CD14-positive monocyte (primary cell): ENCODE measurements at places on chromosomes 12 and 14. TPM values are rescaled to one million over a fixed set of nuclear protein-coding genes. Genes with fewer than 3 reads are reported as not detected.

LARP4 gene
- polyA plus RNA-seq = 11.7 TPM

NKX2-1 gene
- polyA plus RNA-seq = not detected

CCDC196 gene
- not detected for polyA plus RNA-seq

TSHR gene
- polyA plus RNA-seq = not detected

C14orf180 gene
- not detected for polyA plus RNA-seq

TAS2R14 gene
- polyA plus RNA-seq = 0.53 TPM

PAH gene
- not detected for polyA plus RNA-seq

RFLNA gene
- not detected for polyA plus RNA-seq

ARMH4 gene
- not detected for polyA plus RNA-seq

KIF26A gene
- polyA plus RNA-seq = not detected

GRCh38 chr12:78224154-78224553, 393.5 kb downstream of the NAV3 start:
- H3K27me3 ChIP-seq = no peaks in the 10 kb centered on the region
- no peak for DNase-seq
- no peaks in the 10 kb centered on the region for H3K4me1 ChIP-seq

DNA sequence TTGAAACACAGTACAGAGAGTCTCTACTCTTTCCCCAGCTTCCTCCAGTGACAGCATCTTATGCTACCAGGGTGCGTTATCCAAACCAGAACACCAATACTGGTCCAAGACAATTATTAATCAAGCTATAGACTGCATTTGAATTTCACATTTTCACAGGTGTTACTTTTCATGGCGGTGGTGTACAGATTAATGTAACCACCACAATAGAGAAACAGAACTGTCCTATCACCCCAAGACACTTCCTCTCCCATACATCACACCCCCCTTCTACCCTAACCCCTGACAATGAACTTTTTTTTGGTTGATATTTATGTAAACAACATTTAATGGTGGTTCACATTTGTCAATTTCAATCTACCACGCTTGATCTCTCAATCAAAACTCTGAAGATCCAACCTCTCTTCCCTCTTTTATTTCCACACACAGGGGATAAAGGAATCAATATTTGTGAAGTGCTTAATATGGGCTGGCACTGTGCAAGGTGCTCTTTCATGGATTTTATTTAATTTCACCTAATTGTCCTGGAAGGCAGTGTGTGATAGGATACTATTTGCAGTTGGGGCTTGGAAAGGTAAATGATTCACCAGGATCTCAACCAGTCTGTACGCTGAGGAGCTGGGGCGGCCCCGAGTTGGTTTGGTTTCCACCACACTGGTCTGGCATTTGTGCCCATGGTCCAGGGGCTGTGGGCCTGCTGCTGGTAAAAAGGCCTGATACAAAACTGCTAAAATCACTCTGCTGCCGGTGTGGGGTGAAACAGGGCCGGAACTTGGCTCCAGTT, 54.6 kb upstream of the DICER1 start:
- no peaks in the 10 kb centered on the region for H3K4me1 ChIP-seq
- H3K4me3 ChIP-seq = no peak overlapping the region
- no peak overlapping the region for H3K27ac ChIP-seq
- DNase-seq = no peak
- peaks cover 20% of the 10 kb centered on the region for H3K36me3 ChIP-seq

DNA sequence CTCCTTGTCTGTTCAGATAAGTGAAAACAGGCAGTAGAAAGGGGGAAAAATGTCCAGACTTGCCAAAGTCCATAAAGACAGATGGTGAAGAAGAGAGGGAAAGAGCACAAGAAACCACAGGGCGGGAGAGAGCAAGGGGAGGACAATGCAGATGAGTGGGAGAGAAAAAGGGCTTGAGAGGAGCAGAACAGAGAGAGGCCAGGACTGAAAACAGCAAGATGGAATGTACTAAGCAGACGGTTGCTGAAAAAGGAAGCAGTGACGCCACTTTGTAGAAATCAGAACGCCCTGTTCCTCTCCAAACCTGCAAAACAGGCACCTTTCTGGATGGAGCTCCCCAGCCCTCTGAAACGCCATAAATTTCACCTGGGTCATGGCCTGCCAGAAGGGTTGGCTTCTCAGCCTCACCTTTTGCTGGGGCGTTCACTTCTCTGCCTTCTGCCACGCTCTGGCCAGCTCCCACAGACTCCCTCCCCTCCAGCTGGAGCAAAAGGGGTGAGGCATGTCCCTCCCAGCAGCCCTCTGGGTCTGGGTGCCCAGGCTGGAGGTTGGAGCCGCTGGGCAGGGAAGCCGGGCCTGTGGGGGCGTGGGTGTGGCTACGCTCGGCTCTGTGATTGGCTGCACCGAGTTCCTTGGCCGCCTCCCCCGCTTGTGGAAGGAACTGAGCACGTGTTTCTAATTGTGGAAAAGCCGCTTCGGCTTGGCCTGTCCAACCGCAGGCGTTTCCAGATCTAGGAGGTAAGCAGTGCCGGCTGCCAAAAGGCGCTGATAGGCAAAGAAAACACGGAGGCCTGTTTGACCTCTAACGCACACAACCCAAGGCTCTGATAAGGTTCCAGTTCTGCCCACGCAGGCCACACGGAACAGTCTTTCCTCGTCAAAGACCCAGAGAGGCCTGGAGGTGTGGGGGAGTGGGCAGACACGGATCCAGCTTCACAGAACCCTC, 29.3 kb downstream of the SLC7A8 start:
- peaks cover 25% of the 10 kb centered on the region for H3K4me1 ChIP-seq
- DNase-seq = no peak
- H3K4me3 ChIP-seq = no peak overlapping the region
- no peaks in the 10 kb centered on the region for H3K27me3 ChIP-seq
- H3K36me3 ChIP-seq = no peaks in the 10 kb centered on the region

GRCh38 chr12:92074889-92075288, 70.8 kb downstream of the BTG1 start:
- H3K36me3 ChIP-seq = no peaks in the 10 kb centered on the region
- peaks cover 86% of the 10 kb centered on the region for H3K4me1 ChIP-seq
- H3K27ac ChIP-seq = no peak overlapping the region
- DNase-seq = no peak

DNA sequence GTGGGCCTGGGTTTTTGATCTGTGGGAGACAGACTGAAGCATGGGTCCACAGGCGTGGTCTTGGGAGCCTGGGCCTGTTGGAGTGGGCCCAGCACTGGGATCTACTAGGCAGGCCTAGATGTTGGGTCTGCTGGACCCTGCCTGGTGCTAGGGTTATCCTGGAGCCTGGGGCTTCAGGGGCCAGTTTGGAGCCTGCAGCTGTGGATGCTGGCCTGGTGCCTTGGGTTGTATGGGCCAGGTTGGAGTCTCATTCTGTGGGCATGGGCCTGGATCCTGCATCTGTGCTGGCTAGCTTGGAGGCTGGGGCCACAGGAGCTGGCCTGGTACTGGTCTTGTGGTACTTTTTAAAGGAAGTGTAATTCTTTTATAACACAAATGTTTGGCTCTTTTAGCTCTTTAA, 68.0 kb downstream of the GPHN start:
- H3K27me3 ChIP-seq = no peaks in the 10 kb centered on the region
- H3K4me3 ChIP-seq = no peak overlapping the region
- no peak overlapping the region for H3K27ac ChIP-seq

DNA sequence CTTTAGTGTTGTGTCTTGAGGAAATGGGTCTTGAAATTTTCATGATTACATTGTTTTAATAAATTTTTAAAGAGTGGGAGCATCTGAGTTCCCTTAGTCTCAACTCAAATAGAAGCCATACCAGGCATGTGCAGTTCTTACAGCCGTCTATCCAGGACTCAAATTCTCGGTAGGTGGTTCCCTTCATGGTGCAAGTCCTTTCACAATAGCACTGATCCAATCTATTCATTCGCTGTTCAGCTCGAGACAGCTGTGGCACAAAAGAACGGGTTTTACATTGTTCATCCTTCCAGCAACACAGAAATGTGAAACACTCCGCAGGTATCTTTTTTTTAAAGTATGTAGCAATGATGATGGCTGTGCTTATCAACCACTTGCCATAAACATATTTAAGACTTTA, 100.2 kb downstream of the NELL2 start:
- DNase-seq = no peak
- H3K4me3 ChIP-seq = no peak overlapping the region
- no peaks in the 10 kb centered on the region for H3K36me3 ChIP-seq

DNA sequence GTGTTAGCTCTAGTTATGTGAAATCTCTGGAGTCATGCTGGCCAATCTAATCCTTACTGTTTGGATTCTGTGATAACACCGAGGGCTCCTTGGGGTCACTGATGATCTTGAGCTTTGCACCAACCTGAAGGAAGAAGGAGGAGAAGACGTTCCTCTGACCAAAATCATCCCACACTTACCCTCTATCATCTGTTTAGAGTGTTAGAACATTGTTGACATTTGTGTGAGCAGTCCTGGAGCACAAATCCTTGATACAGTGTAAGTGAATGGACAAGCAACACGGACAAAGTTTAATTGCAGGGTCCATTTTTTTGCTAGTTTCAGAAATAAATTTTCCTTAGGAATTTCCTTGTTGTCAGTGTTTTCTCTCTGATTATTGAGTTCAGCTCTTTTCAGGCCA, 181.7 kb downstream of the AKAP6 start:
- H3K4me1 ChIP-seq = no peaks in the 10 kb centered on the region
- H3K27ac ChIP-seq = no peak overlapping the region

DNA sequence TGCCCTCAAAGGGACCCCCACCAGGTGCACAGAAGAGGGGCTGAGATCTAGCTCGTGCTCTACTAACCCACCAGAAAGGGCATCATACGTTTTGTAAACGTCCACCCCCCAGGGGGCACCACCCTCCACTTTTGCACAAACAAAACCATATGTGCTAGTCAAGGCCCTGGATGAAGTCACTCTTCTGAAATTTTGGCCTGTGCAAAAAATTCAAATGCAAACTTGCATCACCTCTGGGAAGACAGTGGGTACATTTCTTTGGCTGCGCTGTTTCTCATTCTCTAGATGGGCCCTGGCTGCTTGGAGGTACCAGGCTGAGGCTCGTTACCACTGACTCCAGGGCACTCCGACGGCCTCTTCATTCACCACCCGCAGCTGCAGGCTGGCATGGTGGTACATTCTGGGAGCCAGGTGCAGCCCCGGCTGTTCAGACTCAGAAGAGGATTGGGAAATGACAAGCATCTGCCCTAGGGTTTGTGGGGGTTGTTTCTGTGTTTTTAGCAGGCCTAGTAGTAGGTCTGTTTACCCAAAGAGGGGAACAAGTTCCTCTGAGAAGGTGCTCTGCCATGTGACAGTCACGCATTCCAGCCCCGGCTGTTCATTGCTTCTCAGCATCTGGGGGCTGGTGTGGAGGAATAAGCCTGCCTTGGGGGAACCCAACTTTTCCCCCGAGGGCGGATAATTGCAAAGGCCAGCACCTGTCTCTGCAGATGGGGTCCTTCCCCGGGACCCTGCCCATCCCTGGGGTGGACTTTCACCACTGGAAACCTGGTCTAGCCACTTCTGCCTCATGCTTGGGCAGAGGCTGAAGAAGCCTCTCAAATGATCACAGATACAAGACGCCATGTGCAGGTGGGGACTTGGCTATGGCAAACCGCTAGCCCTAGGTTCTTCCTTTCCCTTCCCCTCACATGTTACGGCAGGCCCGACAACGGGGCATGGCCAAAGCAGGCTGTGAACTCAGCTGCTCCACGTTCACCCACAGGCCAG, 147.6 kb downstream of the DPF3 start:
- no peaks in the 10 kb centered on the region for H3K4me1 ChIP-seq
- no peaks in the 10 kb centered on the region for H3K27me3 ChIP-seq
- no peak overlapping the region for H3K27ac ChIP-seq
- H3K36me3 ChIP-seq = no peaks in the 10 kb centered on the region
- no peak for DNase-seq

- no peaks in the 10 kb centered on the region for H3K4me1 ChIP-seq
- no peak overlapping the region for H3K4me3 ChIP-seq
- DNase-seq = no peak
- H3K36me3 ChIP-seq = no peaks in the 10 kb centered on the region
- no peaks in the 10 kb centered on the region for H3K27me3 ChIP-seq
- no peak overlapping the region for H3K27ac ChIP-seq
These were observed 43.1 kb upstream of the OTOGL start for GRCh38 chr12:80056232-80056631.
